ENCODE measurements at places on chromosomes 2 and 18. TPM values are rescaled to one million over a fixed set of nuclear protein-coding genes. Genes with fewer than 3 reads are reported as not detected.
A peak's percentile ranks its signal among the peaks of the same experiment; 100 is the strongest.

Gene CRIM1
- 0.24 TPM for total RNA-seq

Gene SPDYA
- total RNA-seq: 0.16 TPM

GRCh38 chr2:75320898-75321598, 121.7 kb upstream of the TACR1 start:
- no peaks in the 10 kb centered on the region for H3K36me3 ChIP-seq
- no peaks in the 10 kb centered on the region for H3K27me3 ChIP-seq
- no peak overlapping the region for H3K4me3 ChIP-seq
- H3K4me1 ChIP-seq: no peaks in the 10 kb centered on the region
- no peak overlapping the region for H3K27ac ChIP-seq
- DNase-seq: no peak

DNA sequence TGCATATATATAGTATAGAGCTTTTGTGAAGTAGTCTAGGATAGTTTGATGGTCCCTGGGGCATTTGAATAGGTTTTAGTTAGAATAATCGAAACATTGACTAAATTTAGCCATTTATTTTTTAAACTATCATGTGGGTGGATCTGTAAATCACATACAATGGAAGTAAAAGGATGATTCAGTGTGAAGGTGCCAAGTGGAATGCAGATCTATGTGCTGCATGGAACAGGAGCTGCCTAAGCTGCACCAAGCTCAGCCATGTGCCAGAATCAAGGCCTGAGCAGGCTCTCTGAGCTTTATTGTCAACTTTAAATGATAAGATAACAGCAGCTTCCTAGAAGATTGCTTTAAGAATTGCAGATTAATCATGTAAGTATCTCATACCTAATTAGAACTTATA, 1996.2 kb upstream of the PIK3C3 start:
- H3K4me3 ChIP-seq: no peak overlapping the region
- H3K36me3 ChIP-seq: no peaks in the 10 kb centered on the region
- H3K27me3 ChIP-seq: no peaks in the 10 kb centered on the region
- no peaks in the 10 kb centered on the region for H3K4me1 ChIP-seq

DNA sequence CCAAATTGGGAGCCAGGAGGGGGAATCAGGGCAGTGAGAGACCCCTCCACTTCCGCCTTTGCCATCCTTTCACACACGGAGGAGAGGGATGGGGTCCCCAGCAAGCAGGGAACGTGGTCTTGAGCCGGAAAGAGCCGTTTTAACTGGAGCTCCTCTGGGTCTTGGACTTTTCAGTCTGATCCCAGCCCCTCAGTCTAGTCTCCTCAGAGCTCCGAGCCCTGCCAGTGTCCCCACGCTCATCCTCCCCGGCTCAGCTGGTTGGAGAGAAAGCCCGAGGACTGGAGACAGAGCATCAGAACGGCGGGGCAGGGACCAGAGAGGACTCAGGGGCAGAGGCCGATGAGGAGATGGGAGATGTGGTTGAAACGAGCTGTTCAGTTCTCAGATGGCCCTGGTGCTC, 26.1 kb upstream of the OTOF start:
- H3K36me3 ChIP-seq: no peaks in the 10 kb centered on the region
- peak overlapping the region; percentile 44 for H3K4me3 ChIP-seq
- H3K27ac ChIP-seq: no peak overlapping the region
- H3K27me3 ChIP-seq: peaks cover 7% of the 10 kb centered on the region

Gene HTR2B
- total RNA-seq: not detected

GRCh38 chr2:187951470-187952218, 340.0 kb upstream of the GULP1 start:
- H3K27me3 ChIP-seq: no peaks in the 10 kb centered on the region
- H3K36me3 ChIP-seq: no peaks in the 10 kb centered on the region
- no peak overlapping the region for H3K4me3 ChIP-seq
- no peaks in the 10 kb centered on the region for H3K4me1 ChIP-seq
- DNase-seq: no peak

Gene RNF181
- 158 TPM for total RNA-seq

DNA sequence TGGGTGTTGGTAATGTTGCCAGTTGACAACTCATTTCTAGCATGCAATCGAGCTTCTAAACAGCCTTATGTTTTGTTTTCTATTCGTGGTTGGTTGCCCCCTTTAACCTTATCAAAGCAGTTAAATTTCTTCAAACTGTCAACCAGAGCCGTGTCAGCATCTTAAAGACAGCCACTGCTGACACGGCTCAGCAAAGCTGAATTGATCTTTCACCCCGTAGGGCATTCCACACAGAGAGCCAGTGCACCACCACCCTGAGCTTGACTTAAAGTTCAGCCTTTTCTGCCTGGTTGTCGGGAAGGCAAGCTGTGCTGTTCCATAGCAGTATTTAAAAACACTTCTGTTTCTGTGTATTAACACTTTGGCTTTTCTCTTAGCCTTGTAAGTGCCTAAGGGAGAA, 355.0 kb upstream of the CHST9 start:
- no peak overlapping the region for H3K4me3 ChIP-seq
- no peak for DNase-seq
- no peaks in the 10 kb centered on the region for H3K27me3 ChIP-seq
- no peak overlapping the region for H3K27ac ChIP-seq
- H3K36me3 ChIP-seq: no peaks in the 10 kb centered on the region
- H3K4me1 ChIP-seq: no peaks in the 10 kb centered on the region

Gene IL37
- total RNA-seq: not detected

GRCh38 chr18:30192216-30192615, 850.3 kb downstream of the DSC3 start:
- DNase-seq: no peak
- H3K36me3 ChIP-seq: no peaks in the 10 kb centered on the region
- H3K27ac ChIP-seq: no peak overlapping the region

DNA sequence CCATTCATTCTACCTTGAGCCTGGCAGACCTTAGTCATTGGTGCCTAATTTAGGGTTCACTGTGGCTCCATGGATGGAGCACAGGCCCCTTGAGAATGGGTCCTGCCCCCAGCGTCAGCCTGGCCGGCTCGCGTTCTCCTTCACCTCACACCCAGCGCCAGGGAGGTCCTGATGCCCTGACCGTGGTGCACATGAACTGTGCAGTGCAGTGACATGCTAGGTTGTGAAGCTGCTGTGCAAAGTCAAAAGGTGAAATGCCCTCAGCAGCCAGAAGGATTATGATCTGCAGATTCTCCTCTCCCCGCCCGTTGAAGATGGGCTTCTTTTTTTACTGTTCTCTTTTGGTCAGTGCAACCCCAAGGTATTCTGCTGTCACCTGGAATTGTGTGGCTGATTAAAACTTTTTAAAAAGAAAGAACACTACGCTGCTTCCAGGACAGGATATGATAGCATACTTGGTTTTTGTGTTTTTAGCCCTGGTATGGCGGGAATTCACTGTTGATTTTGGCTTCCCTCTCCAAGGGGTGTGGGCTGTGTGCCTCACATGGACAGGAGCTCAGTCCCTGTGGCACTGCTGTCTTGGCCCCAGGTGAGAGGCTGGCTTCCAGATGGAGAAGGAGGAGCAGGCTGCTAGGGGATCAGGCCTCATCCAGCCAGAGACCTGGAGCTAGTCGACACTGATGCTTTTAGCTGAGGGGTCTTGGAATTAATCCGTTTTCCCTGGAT, 49.4 kb upstream of the MCFD2 start:
- no peak for DNase-seq
- H3K36me3 ChIP-seq: 0 out of 3 replicates have a peak, but pooled peaks cover 5% of the 10 kb centered on the region
- H3K27me3 ChIP-seq: no peaks in the 10 kb centered on the region
- H3K27ac ChIP-seq: no peak overlapping the region
- H3K4me1 ChIP-seq: peaks cover 10% of the 10 kb centered on the region

DNA sequence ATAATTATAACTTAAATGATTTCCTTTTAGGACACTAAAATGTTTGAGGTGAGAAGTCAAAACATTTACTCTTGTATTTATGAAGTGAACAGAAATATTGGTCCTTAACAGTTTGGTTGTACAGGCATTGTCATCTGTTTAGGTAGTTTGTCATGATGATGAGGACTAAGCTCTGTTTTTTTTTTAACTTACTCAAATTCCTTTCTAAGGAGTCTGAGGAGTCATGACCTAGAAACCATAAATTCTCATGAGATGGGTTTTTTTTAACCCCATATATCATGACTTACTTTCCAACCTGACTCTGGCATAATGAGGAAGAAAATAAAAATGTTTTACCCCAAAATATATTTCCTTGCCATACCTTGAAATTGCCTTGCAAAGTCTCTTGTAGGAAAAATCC, 1176.2 kb downstream of the SUCLG1 start:
- no peaks in the 10 kb centered on the region for H3K27me3 ChIP-seq
- no peaks in the 10 kb centered on the region for H3K4me1 ChIP-seq
- no peak overlapping the region for H3K27ac ChIP-seq

- no peaks in the 10 kb centered on the region for H3K27me3 ChIP-seq
- H3K4me3 ChIP-seq: no peak overlapping the region
- no peak overlapping the region for H3K27ac ChIP-seq
Observed at GRCh38 chr18:35616074-35616473, 34.5 kb downstream of the GALNT1 start.

DNA sequence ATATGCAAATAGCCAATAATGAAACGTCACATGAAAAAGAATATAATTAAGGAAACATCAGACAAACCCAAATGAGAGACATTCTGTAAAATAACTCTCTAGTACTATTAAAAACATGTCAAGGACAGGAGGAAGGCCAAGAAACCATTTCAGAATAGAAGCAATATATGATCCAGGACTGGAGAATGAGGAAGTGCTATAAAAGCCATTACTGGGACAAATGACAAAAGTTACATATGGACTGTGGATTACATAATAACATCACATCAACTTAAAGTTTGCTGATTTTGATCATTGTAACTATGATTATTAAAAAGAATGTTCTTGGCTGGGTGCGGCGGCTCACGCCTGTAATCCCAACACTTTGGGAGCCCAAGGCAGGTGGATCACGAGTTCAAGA, 81.3 kb downstream of the CRACDL start:
- DNase-seq: no peak
- no peaks in the 10 kb centered on the region for H3K4me1 ChIP-seq
- H3K36me3 ChIP-seq: no peaks in the 10 kb centered on the region
- H3K4me3 ChIP-seq: no peak overlapping the region

GRCh38 chr2:223008162-223008561, 43.8 kb upstream of the KCNE4 start:
- H3K27ac ChIP-seq: no peak overlapping the region
- DNase-seq: no peak
- no peaks in the 10 kb centered on the region for H3K27me3 ChIP-seq

DNA sequence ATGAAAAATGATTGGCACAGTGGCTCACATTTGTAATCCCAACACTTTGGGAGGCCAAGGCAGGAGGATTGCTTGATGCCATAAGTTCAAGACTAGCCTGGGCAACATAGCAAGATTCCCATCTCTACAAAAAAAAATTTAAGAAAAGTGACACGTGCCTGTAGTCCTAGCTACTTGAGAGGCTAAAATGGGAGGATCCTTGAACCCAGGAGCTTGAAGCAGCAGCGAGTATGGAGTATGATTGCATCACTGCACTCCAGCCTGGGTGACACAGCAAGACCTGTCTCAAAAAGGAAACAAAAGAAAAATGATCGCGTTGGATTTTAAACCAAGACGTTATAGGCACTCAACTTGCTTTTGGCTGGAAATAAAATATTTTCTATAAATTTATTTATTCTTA, 37.8 kb upstream of the CREB1 start:
- no peak overlapping the region for H3K27ac ChIP-seq
- no peak overlapping the region for H3K4me3 ChIP-seq
- peaks cover 17% of the 10 kb centered on the region for H3K4me1 ChIP-seq
- peak; percentile 65 for DNase-seq

Gene INPP5D
- 5.6 TPM for total RNA-seq

GRCh38 chr2:105409717-105410116, 10.9 kb upstream of the FHL2 start:
- no peak overlapping the region for H3K27ac ChIP-seq
- peaks cover 3% of the 10 kb centered on the region for H3K4me1 ChIP-seq
- H3K4me3 ChIP-seq: no peak overlapping the region
- no peak for DNase-seq

Gene NR4A2
- 5.6 TPM for total RNA-seq

Gene CYRIA
- total RNA-seq: 2.8 TPM

Gene IMPA2
- 11.3 TPM for total RNA-seq

DNA sequence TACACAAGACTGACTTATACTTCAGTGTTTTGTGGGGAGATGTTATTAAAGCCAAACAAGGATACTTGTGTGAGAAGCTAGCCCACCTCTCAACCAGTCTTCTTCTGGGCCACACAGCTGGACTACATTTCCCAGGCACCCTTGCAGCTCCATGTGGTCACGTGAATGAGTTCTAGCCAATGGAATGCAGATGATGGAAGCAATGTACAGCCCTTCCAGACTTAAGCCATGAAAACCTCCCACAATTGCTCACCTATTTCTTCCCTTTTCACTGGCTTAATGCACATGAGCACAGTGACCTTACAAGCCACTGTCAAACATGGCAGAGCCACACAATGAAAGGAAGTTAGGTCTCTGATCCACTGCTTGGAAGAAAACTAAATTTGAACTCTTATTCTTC, 20.4 kb upstream of the FEZ2 start:
- no peaks in the 10 kb centered on the region for H3K36me3 ChIP-seq
- H3K27ac ChIP-seq: no peak overlapping the region
- no peak overlapping the region for H3K4me3 ChIP-seq
- H3K27me3 ChIP-seq: peaks cover 4% of the 10 kb centered on the region
- peak; percentile 73 for DNase-seq
- H3K4me1 ChIP-seq: no peaks in the 10 kb centered on the region

Gene CDK15
- total RNA-seq: not detected

DNA sequence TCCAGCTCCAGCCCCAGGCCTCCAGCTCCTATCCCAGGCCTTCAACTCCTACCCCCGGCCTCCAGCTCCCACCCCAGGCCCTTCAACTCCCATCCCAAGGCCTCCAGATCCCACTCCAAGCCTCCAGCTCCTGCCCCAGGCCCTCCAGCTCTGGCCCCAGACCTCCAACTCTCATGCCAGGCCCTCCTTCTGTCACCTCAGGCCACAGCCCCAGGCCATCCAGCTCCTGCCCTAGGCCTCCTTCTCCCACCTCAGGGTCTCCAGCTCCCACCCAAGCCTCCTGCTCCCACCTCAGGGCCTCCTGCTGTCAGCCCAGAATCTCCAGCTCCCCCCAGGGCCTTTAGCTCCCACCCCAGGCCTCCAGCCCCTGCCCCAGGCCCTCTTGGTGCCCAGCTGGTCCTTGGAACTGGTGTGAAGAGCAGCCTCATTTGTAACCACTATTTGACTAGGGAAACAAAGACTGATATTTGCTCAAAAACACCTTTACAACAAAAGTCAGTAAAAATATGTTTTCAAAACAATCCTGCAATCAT, 67.8 kb upstream of the SALL3 start:
- no peaks in the 10 kb centered on the region for H3K4me1 ChIP-seq
- H3K36me3 ChIP-seq: no peaks in the 10 kb centered on the region
- H3K4me3 ChIP-seq: no peak overlapping the region
- H3K27ac ChIP-seq: no peak overlapping the region
- peaks cover 3% of the 10 kb centered on the region for H3K27me3 ChIP-seq

Gene ELOA2
- total RNA-seq: not detected

GRCh38 chr2:86039963-86040655, 65.6 kb downstream of the POLR1A start:
- DNase-seq: no peak
- no peaks in the 10 kb centered on the region for H3K27me3 ChIP-seq
- no peak overlapping the region for H3K4me3 ChIP-seq
- no peak overlapping the region for H3K27ac ChIP-seq
- peaks cover 8% of the 10 kb centered on the region for H3K4me1 ChIP-seq

Gene CCNYL1
- 4.5 TPM for total RNA-seq

GRCh38 chr2:149020432-149020851, 18.1 kb upstream of the LYPD6B start:
- H3K27me3 ChIP-seq: peaks cover 8% of the 10 kb centered on the region
- no peaks in the 10 kb centered on the region for H3K4me1 ChIP-seq
- H3K27ac ChIP-seq: no peak overlapping the region
- H3K4me3 ChIP-seq: no peak overlapping the region
